ENCODE measurements at places on chromosomes 3 and 15.

- no peak overlapping the region for H3K4me3 ChIP-seq
- no peaks in the 10 kb centered on the region for H3K4me1 ChIP-seq
- H3K27ac ChIP-seq, result no peak overlapping the region
- H3K36me3 ChIP-seq, result no peaks in the 10 kb centered on the region
Observed at GRCh38 chr3:26657348-26657976, 34.9 kb downstream of the LRRC3B start.

- no peaks in the 10 kb centered on the region for H3K4me1 ChIP-seq
- no peak overlapping the region for H3K27ac ChIP-seq
- H3K36me3 ChIP-seq, result no peaks in the 10 kb centered on the region
- H3K27me3 ChIP-seq, result no peaks in the 10 kb centered on the region
- no peak overlapping the region for H3K4me3 ChIP-seq
- no peak for DNase-seq
Observed at GRCh38 chr15:48020166-48020565, 100.6 kb upstream of the SLC24A5 start.

DNA sequence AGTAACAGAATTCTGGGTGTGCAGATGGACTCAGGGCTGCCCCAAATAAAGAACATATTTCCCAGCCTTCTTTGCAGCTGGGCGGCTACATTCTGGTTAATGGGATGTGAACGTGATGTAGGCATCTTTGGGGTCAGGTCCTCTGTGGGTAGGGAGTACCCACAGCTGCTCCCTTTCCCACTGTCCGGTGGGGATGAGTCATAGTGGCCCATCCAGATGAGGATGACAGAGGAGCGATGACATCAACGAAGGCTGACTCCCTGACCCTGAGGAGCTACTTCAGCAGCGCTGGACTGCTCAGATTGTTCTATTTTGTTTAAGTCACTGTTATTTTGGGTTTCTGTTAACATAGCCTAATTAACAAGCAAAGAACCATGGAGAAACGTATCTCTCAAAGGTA, 38.0 kb downstream of the SRPRB start:
- DNase-seq, result no peak
- no peaks in the 10 kb centered on the region for H3K27me3 ChIP-seq
- H3K27ac ChIP-seq, result no peak overlapping the region
- H3K4me1 ChIP-seq, result no peaks in the 10 kb centered on the region
- no peaks in the 10 kb centered on the region for H3K36me3 ChIP-seq

DNA sequence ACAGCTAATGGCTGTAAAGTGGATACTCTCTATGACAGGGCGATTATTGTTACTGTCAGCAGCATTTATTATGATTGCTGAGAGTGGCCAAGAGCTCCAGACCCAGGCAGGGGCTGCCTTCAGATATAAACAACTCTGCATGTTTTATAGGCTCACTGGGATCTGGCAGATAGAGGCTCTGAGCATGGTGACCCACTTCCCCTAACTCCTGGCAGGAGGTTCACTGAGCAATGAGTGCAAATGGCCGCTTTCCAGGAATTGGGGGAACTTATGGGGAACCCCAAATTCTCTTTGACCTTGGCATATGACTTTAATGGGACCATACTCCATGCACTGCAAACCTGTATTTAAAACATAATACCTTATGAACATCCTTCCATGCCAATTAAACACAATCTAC, 59.0 kb downstream of the SCN5A start:
- no peaks in the 10 kb centered on the region for H3K36me3 ChIP-seq
- no peaks in the 10 kb centered on the region for H3K27me3 ChIP-seq
- H3K27ac ChIP-seq, result no peak overlapping the region
- no peak for DNase-seq

Data from kidney (tissue), 22 donors.